ENCODE measurements at places on chromosomes 5 and 9.

- DNase-seq = no peak
These were observed 48.7 kb upstream of the CEMIP2 start for GRCh38 chr9:71816916-71817451.

GRCh38 chr5:74201334-74202081 is 439.0 kb downstream of the ENC1 start:
- DNase-seq = no peak

DNA sequence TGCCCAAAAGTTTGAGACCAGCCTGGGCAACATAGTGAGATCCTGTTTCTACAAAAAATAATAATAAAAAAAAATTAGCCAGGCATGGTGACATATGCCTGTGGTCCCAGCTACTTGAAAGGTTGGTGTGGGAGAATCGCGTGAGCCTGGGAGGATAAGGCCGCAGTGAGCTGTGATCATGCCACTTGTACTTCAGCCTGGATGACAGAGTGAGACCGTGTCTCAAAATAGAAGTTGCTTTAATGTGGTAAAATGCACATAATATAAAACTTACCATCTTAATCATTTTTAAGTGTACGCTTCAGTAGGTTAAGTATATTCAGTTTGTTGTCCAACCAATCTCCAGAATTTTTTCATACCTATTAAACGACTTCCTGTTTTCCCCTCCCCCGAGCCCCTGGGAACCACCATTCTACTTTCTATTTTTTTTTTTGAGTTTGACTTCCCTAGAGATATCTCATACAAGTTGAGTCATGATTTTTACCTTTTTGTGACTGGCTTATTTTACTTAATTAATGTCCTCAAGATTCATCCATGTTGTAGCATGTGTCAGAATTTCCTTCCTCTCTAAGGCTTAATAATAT is 120.1 kb upstream of the POC5 start:
- DNase-seq = no peak

DNA sequence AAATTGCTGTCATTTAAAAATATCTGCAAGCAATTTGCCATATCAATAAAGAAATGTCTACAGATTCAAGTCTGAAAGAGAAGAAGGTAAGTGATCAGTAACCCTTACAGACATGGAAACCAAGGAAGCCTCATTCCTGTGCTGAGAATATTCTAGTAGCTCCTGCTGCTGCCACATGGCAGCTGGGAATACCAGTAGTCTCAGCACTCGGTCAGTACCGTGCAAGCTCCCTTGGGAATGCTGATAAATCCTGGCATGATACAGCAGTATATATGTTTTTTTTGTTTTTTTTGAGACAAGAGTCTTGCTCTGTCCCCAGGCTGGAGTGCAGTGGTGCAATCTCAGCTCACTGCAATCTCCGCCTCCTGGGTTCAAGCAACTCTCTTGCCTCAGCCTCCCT is 27.9 kb downstream of the NANS start:
- no peak for DNase-seq

DNA sequence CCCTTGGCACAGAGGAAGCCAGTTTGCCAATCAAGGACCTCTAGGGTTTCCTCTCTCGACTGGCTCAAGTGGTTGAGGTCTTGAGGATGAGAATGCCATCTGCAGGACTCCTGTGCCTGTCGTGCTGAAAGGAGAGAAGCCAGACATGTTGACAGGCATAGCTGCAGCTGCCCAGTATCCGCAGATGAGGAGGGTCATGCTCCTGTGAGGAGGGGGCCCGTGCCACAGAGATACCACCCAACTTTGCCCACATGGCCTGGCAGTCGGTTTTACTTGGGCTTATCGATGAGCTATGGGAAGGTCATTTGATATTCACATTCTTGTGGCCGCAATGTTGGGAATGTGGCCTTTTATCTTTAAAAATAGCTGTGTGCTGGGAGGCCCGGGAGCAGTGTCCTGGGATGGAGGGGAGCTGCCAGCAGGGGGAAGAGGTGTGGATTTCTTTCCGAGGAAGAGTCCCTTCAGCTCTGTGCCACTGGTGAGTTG is 17.4 kb downstream of the FRMPD1 start:
- peak; percentile 9 for DNase-seq

GRCh38 chr9:96232539-96233241 is 69.3 kb downstream of the HSD17B3 start:
- DNase-seq = peak; percentile 41

GRCh38 chr9:127724012-127724411 is 8.1 kb downstream of the TTC16 start:
- no peak for DNase-seq

DNA sequence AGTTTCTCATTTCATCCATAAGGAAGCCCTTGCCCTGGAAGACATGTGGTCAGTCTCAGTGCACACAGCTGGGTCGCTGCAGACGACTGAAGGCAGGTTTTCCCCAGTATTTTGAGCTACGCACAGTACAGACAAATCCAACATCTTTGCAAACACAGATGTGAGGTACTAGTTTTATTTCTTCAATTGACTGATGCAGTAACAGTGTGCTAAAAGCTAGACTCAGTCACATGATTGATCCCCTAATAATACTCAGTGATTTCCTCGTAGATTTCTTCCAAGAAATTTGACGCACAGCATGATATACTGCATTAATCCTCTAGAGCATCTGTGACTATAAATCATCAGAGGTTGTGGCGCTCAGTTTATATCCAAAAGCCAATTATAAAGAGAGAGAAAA is 346.1 kb downstream of the DIRAS2 start:
- no peak for DNase-seq

- DNase-seq = no peak
These were observed 71.0 kb downstream of the BRINP1 start for GRCh38 chr9:119298076-119298853.

GRCh38 chr5:14107536-14107935 is 35.6 kb upstream of the TRIO start:
- no peak for DNase-seq

DNA sequence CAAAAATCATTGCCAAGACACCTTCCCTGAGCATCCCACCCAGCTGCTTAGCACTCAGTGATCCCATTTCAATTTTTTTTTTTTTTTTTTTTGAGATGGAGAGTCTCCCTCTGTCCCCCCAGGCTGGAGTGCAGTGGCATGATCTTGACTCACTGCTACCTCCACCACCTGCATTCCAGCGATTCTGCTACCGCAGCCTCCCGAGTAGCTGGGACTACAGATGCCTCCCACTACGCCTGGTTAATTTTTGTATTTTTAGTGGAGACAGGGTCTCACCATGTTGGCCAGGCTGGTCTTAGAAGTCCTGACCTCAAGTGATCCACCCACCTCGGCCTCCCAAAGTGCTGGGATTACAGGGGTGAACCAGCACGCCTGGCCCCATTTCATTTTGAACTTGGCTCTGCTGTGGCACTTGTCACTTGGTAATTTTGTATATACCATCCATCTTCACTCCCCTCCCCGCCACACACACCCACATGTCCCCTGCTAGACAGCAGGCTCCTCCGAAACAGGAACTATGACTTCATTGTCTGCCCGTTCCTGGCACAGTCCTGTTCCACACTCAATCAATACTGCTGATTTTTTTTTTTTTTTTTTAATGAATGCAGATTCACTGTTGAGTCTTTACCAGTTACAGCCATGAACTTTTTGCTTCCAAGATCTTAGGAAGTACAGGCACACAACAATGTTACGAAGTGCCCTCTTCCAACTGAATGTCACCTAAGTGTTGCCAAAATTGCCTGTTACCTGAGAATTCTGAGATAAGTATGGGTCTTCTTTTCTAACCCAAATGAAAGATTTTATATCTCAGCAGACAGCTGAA is 17.3 kb upstream of the ZBTB34 start:
- DNase-seq = no peak

DNA sequence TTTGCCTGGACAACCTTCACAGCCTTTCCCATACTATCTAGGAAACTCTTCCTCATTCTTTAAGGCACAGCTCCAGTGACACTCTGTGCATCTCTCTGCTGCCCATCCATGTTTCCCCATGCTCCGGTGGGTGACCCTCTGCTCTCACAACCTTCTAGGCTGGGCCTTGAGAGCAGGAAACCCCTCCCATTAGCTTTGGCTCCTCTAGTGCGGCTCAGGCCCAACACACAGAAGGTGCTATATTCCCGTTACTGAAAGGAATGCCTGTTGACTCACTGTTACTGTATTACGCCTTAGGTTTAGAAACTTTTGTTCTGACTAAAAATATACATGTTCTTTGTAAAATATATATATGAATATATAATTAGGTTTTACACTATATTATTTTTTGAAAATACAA is 8.1 kb upstream of the CCL28 start:
- peak; percentile 39 for DNase-seq

- DNase-seq = no peak
These were observed 385.9 kb upstream of the TLE4 start for GRCh38 chr9:79185866-79186265.

DNA sequence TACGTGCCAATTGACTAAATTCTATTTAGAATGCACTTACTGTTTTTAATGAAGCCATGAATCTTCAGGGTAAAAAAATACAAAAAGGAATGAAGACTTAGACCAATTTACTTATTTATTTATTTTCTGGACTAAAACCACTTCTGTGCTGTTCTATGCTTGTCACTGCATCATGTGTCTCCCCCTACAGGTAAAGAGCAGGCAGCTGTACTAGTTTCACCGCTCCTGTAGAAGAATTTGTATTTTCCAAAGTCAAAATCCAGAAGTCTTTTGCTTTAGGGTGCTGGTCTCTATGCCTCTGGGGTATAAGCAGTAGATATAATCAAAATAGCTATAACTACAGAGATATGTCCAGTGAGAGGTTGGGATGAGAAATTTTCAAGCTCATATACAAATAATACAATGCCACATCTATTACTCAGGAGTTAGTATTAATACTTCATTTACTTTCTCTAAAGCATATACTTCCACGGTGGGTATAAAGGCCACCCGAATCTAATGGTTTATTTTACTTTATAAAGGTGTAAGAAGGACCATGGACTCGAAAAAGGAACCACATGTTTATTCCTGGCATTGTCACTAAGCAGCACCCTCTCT is 591.5 kb downstream of the RAB3C start:
- DNase-seq = peak; percentile 63

DNA sequence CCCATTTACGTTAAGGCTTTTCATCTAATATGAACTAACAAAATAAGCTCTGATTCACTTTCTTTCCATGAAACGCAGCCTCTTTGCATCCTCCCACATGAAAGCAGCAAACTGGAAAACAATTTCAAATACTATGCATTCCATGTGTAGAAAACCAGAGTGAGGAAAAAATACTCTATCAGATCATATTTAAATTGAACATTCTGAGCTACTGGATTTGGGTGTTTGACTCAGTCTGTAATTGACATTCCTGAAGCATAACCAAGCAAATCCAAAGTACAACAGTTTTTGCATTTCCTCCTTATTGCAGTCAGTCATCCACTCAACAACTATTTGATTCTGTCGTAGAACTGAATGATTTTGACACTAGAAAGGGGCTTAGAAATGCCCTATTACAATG is 399.1 kb upstream of the NMUR2 start:
- no peak for DNase-seq

DNA sequence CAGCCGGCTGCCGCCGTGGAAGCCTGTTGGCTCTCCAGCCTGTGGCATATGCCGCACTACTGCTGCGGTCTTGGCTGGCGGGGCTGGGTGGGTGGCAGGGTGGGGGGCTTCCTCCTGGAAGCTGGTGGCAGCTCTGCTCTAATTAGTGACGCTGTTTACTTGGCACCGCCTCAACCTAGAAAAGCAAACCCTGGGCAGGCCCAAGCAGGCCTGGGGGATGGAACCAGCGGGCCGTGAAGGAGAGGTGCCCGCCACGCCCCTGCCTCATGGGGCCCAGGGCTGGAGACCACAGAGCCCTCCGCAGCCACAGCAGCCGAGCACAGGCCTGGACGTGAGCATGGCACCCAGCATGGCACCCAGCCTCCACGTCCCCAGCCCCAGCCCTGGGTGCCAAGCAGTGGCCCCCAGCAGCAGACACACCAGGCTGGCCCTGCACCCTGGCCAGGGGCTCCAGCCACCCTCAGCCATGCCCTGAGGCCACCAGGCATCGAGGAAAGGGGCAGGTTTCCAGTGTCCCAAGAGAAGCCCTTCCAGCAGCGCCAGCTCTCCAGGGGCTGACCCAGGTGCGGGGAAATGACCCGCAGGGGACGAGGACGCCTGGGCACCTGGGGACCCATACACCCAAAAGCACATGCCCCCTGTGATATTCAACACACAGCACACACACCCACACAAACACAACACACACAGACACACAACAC is 5.4 kb upstream of the CCDC187 start:
- DNase-seq = no peak

GRCh38 chr5:168460606-168461005 is 25.7 kb upstream of the RARS1 start:
- no peak for DNase-seq

GRCh38 chr9:120480707-120481106 is 99.3 kb downstream of the CDK5RAP2 start:
- no peak for DNase-seq

DNA sequence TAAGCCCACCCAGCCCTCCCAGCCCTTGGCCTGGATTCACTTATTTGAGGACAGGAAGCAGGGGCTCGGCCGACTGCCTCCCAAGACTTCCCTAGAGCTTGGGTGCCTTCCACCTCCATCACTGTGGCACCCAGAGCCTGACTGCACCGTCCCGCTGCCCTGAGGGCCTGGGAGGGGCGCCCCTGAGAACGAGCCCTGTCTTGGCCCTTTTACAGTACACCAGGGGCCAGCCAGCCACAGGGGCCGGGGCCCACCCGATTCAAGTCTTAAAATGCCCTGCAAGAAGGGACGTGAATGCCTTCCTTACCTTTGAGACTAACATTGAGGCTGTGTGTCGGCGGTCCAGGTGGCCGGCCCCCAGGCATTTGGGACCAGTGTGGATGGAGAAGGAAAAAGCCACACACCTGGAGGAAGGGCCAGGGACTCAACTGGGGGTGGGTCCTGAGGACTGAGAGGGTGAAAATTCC is 16.8 kb downstream of the FAM78A start:
- DNase-seq = no peak

Measured in HepG2 (cell line).